ENCODE measurements at places on chromosomes 11 and 22.

DNA sequence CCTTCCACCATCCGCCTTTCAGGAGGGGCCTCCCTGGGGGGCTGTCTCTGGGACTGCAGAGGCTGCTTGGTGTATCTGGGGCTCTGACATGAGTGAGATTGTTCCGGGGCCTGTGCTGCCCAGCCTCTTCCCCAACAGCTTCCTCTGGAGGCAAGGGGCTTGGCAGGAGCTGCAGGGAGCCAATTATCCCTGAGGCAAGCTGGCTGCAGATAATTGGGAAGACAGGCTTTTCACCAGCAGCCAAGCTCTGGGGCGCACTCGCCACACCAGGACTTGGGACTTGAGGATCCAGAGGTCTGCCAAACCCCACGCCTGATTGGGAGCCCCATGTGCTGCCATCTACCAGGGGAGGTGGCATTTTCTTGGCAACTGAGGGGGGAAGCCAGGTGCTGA lies 15.6 kb upstream of the RTN4R start:
- DNase-seq = no peak

GRCh38 chr22:36641902-36642640 lies 61.5 kb downstream of the CACNG2 start:
- no peak for DNase-seq

- DNase-seq = no peak
These were observed 2.9 kb upstream of the MYO7A start for GRCh38 chr11:77125191-77125590.

DNA sequence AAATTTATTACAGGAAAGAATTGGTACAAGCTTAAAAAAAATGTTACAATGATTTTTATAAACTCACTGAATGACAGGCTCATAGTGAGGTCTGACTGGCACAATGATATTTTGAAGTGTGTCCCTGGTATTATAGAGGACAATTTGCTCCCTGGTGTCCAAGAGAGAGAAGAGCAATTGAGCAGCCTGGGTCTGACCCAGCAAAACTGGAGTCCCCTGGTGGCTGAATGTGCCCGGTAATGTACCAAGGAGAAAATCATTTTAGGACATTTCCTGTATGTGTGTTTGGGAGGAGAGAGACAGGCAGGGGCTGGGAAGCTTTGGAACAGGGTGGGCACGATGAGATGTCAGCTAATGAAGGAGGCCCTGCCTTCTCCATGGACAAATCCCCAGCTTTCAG lies 125.3 kb downstream of the APOL5 start:
- DNase-seq = no peak

GRCh38 chr11:17601676-17602075 lies 54.6 kb downstream of the OTOG start:
- no peak for DNase-seq

- DNase-seq = no peak
These were observed 871 bp downstream of the SLC35E4 start for GRCh38 chr22:30636226-30637077.

DNA sequence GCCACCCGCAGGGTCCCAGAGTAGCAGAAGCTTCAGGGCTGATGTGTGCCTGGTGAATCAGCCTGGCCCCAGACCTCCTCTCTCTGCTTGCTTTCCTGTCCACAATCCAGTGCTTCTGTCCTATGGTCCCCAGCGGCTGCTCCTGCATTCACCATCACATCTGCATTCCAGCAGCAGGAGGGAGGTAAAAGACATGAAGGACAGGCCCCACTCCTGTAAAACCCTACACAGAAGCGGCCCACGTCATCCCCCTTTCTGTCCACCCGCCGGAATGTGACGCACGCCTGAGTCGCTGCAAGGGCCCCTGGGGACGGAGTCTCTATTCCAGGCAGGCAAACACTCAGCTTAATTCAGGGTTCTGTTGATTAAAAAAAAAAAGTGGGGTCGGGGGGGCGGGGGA lies 58.3 kb downstream of the CDKN1C start:
- DNase-seq = no peak

- no peak for DNase-seq
These were observed 157.0 kb downstream of the SHANK2 start for GRCh38 chr11:71095294-71095850.

DNA sequence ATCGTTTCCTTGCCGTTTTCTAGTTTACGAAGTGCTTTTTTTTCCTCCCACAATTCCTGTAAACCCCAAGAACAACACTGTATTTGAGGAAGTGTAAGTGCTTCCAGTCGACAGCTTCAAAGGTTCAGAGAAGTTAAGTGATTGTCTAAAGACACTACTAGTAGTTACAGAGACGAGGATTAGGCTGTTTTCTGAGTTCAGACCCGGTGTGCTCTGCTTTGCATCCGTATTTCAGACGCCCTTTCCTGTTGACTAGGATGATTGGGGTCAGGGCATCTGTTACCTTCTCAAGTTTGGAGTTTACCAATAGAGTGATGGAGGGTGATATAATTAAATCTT lies 430 bp downstream of the CLP1 start:
- no peak for DNase-seq
